Fibroblast of skin of right quadriceps (primary cell): ENCODE measurements at places on chromosomes 11 and 22.

DNA sequence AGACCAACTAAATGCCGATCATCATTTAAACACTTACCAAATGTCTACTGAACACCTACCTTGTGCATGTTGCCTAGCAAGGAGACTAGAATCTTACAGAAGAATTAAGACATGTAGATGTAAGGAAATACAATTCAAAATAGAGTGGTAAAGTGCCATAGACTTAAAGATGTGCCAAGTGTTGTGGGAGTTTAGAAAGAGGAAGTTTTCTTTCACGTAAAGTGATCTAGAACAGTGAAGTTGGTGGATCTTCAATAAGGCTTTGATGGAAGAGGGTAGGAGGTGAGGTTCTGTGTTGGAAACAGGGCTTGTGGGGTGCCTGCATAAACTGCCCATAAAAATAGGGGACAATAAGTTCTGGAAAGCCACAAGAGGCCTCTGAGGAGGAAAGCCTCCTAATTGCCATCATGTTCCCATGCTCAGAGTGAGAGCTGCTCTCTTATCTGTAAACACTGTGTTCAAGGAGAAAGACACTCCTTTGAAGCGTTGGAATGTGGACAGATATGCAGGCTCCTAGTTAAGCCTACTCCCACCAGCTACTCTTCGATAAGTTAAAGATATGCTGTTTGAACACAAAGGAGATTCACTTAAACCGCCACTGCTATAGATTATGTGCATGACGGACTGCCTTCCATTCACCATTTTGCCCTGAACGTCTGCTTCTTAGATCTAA lies 66.7 kb downstream of the HSD17B12 start:
- DNase-seq: no peak

GRCh38 chr11:15333407-15333806 lies 218.7 kb downstream of the INSC start:
- DNase-seq: no peak

- DNase-seq: no peak
These were observed 2.3 kb upstream of the NOX4 start for GRCh38 chr11:89493431-89493830.

GRCh38 chr11:58762284-58763119 lies 30.8 kb upstream of the GLYAT start:
- no peak for DNase-seq

DNA sequence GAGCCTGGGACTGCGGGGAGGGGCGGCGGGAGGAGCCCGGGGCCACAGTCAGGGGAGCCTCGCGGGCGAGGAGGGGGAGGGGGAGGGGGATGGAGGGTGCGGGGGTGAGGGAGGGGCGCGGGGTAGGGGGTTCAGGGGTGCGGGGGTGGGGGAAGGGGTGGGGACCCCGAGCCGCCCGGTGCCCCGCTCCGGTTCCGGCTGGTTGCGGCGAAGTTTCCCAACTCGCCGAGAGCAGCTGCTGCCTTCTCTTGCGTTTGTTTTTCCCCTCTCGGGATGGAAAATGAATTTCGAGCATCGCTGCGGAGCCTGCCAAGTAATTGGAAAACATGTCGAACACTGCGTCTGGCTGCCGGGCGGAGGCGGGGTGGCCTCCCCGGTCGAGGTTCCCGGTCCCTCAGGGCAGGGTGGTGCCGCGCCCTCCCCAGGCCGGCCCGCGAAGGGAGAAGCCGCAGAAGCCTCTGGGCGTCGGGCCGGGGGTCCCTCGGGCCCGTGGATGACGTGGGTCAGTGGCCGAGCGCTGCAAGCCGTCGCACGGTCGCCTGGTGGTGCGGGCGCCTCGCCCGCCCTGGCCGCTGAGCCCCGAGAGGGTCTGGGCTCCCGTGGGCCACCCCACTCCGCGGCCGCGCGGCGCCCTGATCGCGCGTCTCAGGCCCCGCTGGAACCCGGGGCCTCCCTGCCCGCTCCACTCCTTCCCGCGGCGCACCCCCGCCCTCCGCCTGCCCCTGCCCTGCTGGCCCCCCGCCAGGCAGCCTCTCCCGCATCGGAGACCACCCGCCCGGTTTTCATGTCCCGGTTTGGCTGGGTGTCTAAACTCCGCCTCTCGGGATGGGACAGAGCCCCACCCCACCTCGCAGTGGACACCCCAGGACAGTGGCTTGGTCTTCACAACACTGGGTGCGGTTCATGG lies 12.1 kb downstream of the SPATA19 start:
- no peak for DNase-seq

DNA sequence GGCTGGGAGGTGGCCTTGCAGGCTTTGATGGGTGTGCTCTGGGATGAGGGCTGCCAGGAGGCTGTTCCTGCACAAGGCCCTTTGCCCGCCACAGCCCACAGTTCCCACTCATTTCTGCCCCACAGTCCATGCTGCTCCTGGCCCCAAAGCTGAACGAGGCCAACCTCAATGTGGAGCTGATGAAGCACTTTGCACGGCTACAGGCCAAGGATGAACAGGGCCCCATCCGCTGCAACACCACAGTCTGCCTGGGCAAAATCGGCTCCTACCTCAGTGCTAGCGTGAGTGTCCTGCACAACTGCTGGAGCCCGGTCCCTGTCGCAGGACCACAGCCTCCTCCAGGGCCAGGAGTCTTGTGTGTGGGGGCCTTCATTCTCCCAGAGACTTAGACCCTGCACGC lies 10.2 kb downstream of the SCYL1 start:
- DNase-seq: no peak

DNA sequence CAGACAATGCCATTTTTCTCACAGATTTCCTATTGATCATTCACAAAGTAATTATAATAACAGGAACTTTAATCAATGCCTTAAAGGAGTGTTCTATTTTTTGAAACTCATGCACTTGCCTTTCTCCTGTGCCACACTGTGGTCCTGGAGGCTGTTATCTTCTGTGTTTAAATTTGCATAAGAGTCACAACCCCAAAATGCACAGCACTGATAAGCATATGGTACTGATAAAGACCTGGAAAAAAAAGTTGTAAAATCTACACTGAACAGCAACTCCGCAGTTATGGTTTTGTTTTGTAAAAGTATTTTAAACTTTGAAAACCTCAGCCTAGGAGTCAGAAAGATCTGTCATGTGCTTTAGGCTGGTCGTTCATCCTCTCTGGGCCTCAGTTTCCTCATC lies 9.1 kb upstream of the CCDC34 start:
- DNase-seq: no peak

GRCh38 chr11:121543836-121544380 lies 91.1 kb upstream of the SORL1-AS1 start:
- no peak for DNase-seq

GRCh38 chr11:128318856-128319474 lies 268.4 kb downstream of the ETS1 start:
- DNase-seq: peak; percentile 54

- DNase-seq: no peak
These were observed 224.3 kb downstream of the OR4A5 start for GRCh38 chr11:54930930-54931329.

GRCh38 chr11:131121426-131122333 lies 205.4 kb upstream of the SNX19 start:
- no peak for DNase-seq

DNA sequence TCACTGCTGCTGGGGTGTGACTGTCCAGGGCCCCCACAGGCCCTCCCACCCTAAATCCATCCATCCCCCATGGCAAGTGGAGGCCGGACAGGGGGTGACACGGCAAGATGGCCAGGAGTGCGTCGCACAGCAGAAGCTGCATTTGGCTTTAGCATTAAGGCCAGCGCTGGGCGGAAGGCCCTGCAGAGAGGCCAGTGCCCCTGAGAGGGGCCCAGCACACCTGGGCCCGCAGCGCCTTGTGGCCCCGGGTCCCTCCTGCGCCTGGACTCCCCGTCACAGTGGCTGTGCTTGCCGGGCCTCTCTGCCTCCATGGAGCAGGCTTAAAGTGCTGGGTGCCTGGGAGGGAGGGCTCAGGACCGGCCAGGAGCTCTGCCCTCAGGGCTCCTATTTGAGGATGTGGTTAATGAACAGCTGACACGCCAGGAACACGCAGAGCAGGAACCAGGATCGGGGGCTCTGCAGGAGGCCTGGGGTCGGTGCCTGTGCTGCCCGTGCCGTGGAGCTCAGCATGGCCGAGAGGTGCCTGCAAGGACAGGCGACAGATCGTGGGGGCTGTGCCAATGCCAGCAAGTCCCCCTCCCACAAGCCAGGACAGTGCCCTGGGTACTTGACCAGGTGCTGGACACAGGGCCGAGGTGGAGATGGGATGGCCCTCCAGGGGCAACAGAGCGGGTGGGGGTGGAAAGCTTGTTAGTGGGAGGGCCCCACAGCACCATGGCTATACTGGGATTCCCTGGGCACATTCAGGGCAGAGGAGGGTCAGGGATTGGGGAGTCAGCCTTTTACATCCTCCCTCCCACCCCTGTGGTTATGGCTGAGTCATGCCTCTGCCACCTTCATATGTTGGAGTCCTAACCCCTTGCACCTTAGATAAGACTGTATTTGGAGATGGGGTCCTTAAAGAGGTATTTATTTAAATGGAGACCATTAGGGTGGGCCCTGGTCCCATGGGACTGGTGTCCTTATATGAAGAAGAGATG lies 30.9 kb upstream of the CARS1 start:
- no peak for DNase-seq

- DNase-seq: peak; percentile 72
These were observed 14.5 kb downstream of the PCSK7 start for GRCh38 chr11:117217141-117218084.

DNA sequence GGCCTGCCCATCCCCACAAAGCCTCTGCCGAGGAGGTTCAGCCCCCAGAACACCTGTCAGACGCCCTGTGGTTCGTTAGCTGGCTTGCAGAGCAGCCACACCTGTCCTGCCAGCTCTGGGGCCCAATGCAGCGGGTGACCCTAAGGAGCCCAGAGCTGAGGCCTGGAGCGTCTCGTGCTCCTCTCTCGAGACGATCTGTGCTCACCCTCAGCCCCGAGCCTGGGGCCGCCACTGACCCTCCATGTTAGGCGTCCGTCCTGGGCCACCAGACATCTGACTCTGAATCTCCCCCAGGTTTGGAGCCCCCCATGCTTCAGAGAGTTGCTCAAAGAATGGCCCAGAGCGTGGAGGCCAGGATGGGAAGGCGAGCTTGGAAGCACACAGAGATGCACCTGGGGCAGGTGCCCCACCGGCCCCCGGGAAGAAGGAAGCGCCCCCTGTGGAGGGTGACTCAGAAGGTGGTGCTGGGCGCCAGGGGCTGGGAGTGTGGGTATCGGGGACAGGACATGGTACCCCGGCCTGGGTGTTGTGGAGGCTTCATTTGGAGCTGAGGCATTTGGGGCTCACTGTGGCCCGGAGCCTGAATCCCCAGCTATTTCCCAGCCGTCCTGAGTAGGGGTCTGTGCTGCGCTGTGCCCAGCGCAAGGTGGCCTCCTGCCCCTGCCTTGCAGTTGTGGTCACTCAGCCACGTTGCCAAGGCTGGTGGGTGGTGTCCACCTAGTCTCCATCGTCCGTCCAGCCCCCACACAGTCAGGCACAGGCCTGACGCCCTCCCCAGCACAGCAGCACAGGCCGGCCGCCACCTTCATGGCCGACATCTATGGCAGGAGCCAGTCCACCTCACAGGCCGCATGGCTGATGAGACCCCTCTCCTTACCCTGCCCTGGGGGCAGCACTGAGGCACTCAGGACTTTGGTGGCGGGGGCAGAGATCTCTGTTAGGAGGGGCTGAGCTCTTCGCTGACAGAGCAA lies 36.2 kb downstream of the SBF1 start:
- no peak for DNase-seq

DNA sequence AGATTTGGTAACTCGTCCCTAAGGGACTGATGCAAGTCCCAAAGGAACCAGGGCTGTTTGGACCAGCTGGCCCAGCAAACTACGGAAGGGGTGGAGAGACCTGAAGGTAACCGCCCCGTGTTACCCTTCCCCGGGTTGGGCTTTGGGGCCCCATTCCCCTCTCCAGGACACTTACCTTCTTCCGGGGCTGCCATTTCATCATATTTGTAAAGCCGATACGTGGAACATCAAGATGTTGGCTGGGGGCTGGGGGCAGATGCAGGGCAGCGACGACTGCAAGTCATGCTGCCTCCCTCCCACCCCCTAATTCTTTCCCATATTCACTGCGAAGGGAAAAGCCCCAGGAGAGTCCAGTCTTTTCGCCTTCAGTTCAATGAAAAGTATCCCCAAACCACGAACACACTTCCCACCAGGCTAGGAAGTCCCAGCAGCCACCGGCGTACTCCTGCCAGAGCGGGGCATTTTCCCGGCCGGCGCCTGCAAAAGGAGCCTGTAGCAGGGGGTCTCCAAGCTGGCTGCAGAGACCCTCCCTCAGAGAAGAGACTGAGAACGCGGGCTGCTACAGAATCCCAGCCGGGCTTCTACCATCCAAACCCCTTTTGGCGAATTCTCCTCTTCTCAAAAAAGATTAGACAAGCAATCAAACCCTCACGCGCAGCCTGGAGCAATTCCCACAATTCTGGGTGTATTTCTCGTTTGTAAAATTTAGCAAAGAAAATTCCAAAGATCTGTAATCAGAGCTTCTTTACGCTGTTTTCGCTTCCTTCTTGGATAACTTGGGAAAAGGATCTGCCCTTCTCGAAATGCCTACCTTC lies 236.7 kb downstream of the TTC28 start:
- DNase-seq: peak; percentile 64

- peak; percentile 12 for DNase-seq
These were observed 249.0 kb downstream of the CADM1 start for GRCh38 chr11:115255006-115255762.
